Stimulated activated CD4-positive, alpha-beta T cell treated with anti-CD3 and anti-CD28 coated beads, Interleukin-12 subunit alpha, Interleukin-12 subunit beta, amount 100 ng/mL, for 48 hours (primary cell): ENCODE measurements at places on chromosomes 1 and 21.

DNA sequence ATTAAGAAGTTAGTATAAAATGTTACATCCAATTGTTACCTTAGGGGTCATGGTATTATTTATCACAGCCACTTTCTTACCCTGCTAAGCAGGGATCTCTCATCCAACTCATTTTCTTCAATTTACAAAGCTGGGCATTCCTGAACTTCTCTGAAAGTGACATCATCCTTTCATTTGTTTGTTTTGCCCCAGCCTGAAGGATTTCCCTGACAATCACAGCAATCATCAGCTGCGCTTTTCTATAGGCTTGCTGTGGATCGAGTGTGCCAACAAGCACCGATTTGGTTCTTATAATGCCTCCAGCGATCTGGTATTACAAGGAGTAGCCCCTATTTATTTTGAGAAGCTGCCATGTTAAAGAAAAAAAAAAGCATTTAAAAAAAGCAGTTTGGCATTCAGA lies 240.2 kb downstream of the USH2A start:
- no peak for DNase-seq

DNA sequence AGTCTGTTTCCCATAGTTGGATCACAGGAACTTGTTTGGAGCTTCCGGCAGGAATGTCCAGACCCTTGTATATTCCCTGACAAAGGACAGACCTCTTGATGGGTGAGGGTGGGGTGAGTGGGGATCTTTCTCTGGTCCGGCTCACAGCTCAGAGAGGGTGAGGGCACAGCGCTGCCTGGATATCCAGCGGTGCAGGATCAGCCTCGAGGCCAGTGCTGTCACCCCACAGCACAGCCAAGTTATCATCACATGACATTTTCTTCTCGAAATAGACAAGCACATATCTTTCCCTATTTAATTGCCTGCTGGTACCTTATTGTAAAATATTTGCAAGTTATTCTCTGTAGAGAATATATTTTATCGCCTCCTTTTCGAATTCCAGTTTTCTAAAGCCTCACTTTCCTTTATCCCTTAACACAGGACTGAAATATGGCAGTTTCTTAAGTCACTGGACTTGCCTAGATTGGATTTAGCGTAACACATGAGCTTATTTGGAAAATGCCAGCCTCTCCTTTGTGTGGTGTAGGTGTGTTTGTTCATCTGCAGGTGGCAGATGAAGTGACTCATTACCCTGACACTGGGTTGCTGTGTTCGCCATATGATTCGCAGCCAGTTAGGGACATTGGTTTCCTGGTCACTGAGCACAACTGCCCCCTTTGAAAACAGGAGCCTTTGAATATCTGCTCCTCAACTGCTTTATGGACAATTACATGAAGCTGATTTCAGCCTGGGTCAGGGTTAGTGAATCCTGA lies 21.4 kb downstream of the CLIC6 start:
- DNase-seq: no peak

GRCh38 chr1:51316113-51316845 lies 14.1 kb downstream of the TTC39A start:
- no peak for DNase-seq

GRCh38 chr1:175118375-175119367 lies 51.0 kb downstream of the TNN start:
- DNase-seq: no peak

DNA sequence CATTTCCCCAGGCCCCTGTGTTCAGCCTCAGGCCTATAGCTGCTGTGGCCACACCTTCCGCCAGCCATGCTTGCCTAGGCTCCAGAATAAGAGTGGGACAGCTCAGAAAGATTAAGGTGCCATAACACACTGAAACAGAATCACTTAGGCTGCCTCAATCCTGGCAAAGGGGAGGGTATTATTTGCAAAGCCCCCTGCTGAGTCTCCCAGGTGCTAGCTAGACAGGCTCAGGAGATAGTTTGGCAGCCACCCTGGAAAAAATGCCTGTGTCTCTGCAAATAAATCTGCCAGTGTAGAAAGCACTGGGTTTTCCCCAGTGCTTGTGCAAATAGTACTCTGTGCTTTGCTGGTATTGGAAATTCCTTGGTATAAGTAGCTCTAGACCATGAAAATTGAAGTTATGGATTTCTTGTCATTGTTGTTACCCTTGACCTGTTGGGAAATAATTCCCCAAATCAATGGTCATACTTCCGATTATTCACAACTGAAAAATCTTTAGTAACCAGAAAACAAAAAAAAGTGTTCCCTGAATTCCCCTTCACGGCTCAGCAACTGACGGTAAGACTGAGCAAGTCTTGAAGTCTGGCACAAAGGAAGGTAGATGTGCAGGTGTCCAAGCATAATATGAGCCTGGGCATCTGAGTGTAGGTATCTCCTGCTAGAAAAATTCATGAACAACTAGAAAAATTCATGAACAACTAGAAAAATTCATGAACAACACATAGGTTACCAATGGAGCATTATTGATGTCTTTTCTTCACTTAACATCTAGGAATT lies 56.9 kb downstream of the PROX1 start:
- DNase-seq: no peak

DNA sequence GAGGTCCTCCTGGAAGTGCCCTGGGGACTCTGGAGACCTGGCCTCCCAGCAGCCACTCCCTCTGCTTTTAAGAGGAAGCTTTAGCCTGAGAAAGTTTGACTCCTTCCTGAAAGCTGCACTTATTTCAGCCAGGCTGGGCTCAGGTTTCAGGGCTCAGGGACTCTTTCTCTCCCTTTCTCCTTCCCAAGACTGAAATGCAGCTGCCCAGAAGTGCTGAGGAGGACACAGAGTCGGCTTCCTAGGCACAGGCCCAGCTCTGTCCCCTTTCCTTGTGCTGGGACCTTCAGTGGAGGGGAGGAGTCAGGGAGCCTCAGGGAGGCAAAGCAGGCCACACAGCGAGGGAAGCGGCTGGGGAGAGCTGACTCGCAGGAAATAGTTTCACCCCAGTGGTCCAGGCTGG lies 137.3 kb downstream of the NAV1 start:
- DNase-seq: no peak

- no peak for DNase-seq
Observed at GRCh38 chr1:153698923-153699714, 20.6 kb downstream of the NPR1 start.

DNA sequence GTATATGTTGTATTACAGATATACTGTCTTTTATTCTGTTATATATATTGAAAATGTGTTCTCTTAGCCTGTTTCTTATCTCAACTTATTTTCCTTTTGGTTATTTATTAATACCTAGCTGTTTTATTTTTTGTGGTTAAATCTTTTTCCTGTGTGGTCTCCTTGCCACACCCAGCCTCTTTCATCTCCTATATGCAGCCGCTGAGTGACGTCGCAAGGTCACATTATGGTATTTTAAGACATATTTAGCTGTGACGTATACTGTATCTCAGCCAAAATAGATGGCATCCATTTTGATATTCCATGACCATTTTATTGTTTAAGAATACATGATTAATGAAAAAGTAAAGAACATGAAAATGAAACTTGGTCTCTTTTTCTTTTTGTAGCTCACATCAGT lies 29.1 kb downstream of the CENPF start:
- DNase-seq: no peak

DNA sequence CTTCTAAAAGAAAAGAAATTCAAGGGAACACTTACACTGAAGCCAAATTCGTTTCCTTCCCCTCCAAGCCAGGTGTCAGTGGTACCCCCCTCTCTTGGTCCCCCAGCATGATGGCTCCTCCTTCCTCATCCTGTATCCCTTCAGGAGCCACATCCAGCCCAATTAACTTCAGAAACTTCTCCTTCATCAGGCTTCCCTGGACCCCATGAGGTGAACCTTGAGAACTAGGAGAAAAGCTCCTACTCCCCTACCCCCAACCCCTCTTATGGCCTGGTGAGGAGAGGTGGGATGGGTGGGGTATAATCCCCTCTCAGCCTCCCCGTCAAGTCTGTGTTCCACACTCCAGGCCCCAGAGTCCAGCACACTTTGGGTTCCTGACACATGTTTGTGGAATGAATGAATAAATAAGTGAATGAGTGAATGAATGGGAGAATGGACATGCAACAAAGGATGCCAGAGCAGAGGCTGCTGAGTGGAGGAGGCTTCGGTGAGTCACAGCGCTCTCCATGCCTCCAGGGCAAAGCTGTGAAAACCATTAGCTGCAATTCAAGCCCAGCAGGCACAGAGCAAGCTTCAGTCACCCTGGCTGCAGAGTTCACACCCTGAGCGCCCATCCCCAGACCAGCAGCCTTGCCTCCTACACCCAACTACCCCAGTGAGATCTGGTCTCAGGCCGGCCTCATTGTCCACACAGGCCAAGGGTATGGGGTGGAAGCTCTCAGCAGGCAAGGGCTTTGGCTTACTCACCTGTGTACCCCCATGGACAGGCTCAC lies 43.8 kb downstream of the BATF3 start:
- no peak for DNase-seq

DNA sequence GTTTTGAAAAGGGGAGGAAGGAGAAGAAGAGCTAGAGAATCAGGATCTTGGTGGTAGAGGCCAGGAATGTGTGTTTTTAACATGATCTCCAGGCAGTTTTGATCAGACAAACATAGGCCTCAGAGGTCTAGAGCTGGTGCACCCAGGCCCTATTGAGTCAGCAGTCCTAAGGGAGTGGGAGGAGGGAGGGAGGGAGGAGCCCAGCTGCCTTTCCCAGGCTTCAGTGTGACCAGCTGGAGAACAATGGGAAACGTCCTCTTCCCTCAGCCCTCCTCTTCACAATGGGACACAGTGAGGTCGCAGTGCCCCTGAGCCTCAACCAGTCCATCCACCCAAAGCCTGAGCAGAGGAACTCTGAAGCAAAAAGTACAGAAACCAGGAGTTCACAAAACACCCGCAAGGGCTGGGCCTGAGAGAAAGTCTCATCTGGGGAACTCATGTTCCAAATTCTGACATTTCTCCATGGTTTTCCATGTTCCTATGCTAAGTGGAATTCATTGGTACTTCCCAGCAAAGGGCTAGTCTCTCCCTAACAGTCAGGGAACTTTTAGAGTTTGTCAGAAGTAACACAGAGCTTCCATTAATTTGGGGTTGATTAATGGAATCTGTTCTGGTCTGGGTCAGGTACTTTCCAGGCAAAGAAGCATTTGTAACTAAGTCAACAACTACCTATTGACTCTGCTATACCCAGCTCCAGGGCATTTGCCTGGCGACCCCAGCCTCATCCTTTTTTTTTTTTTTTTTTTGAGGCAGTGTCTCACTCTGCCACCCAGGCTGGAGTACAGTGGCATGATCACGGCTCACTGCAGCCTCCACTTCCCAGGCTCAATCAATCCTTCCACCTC lies 37.5 kb downstream of the ELAPOR1 start:
- no peak for DNase-seq

- DNase-seq: no peak
Observed at GRCh38 chr1:164588516-164589341, 29.7 kb downstream of the PBX1 start.

- no peak for DNase-seq
Observed at GRCh38 chr1:50278410-50278809, 144.8 kb downstream of the DMRTA2 start.

- DNase-seq: no peak
Observed at GRCh38 chr1:168195199-168196135, 16.7 kb downstream of the TIPRL start.

- no peak for DNase-seq
Observed at GRCh38 chr1:17539477-17540254, at the start of gene ARHGEF10L. Gene ARHGEF10L, plus strand, starts transcription at chr1:17539698. Its CDS starts 40,898 bp downstream, at chr1:17580596.
